ENCODE measurements at places on chromosomes 4 and X. TPM values are rescaled to one million over a fixed set of nuclear protein-coding genes. Genes with fewer than 3 reads are reported as not detected.

The LRPAP1 gene
- 40.4 TPM for polyA plus RNA-seq

DNA sequence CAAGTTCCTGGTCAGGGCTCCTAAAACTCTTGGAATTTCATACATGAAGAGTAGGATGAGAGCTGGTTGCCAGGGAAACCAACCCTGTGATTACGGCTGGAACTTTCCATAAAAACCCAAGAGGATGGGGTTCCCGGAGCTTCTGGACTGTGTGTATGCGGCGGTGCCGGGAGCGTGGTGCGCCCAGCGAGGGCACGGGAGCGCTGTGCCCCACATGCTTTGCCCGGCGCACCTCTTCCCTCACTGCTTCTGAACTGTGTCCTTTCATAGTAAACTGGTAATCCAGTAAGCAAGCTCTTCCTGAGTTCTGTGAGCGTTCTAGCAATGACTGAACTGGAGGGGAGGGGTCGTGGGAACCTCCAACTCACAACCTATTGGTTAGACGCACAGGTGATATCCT is 152.6 kb downstream of the AFAP1 start:
- no peak overlapping the region for H3K4me3 ChIP-seq
- no peaks in the 10 kb centered on the region for H3K4me1 ChIP-seq
- no peak for DNase-seq
- no peaks in the 10 kb centered on the region for H3K27me3 ChIP-seq

- H3K4me1 ChIP-seq: no peaks in the 10 kb centered on the region
- no peak overlapping the region for H3K27ac ChIP-seq
- DNase-seq: no peak
- no peak overlapping the region for H3K4me3 ChIP-seq
- H3K36me3 ChIP-seq: no peaks in the 10 kb centered on the region
- no peaks in the 10 kb centered on the region for H3K27me3 ChIP-seq
These were observed 56.5 kb downstream of the BMPR1B start for GRCh38 chr4:94814237-94814636.

- no peaks in the 10 kb centered on the region for H3K27me3 ChIP-seq
- peaks cover 37% of the 10 kb centered on the region for H3K4me1 ChIP-seq
- DNase-seq: no peak
- no peaks in the 10 kb centered on the region for H3K36me3 ChIP-seq
- no peak overlapping the region for H3K4me3 ChIP-seq
These were observed 43.6 kb downstream of the RBM47 start for GRCh38 chr4:40586034-40586433.

The EMCN gene
- polyA plus RNA-seq: 17.4 TPM

GRCh38 chr4:40656201-40656863 is 26.7 kb upstream of the RBM47 start:
- no peak for DNase-seq
- no peaks in the 10 kb centered on the region for H3K4me1 ChIP-seq
- H3K36me3 ChIP-seq: no peaks in the 10 kb centered on the region
- no peak overlapping the region for H3K27ac ChIP-seq
- no peak overlapping the region for H3K4me3 ChIP-seq
- no peaks in the 10 kb centered on the region for H3K27me3 ChIP-seq

GRCh38 chrX:68363984-68364383 is 69.3 kb downstream of the OPHN1 start:
- peaks cover 3% of the 10 kb centered on the region for H3K27me3 ChIP-seq
- H3K4me1 ChIP-seq: no peaks in the 10 kb centered on the region
- no peak overlapping the region for H3K27ac ChIP-seq
- H3K36me3 ChIP-seq: no peaks in the 10 kb centered on the region
- H3K4me3 ChIP-seq: no peak overlapping the region

DNA sequence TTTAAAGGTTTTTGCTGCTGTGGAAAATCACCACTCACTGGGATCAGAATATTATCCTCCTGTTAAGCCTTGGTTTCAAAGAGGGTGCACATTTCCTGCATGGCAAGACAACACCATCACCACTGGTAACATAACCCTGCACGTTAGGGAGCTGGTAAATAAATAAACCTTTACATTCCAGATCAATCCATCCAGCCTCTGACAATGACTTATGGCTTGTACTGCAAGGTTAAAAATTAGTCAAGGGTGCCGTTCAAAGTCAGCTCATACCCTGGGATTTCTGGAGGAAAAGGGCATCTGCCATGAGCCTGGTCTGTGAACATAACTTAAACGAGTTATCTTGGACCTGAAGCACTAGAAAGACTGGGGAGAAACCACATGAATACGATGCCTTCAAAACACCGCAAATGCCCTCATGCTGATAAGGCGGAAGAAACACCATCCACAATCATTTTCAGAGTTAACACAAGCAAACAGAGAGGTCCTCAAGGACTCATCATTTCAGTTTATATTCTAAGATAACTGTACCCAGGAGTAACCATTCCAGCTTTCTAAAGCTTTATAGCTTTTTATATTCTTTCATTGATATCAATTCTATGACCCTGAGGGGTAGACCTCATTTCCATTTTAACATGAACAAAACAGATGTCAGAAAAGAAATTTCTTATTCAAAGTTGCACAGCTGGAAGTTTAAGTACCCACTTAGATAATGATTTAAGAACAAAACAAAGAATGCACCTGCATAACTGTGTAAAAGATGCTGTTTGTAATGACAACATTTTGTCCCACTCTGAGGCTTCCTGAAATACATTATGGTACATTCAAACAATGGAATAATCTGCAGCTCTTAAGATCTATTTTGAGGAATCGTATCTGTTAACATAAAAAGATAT is 103.1 kb downstream of the NPNT start:
- H3K4me1 ChIP-seq: no peaks in the 10 kb centered on the region
- H3K27me3 ChIP-seq: no peaks in the 10 kb centered on the region
- H3K36me3 ChIP-seq: no peaks in the 10 kb centered on the region
- H3K4me3 ChIP-seq: no peak overlapping the region

DNA sequence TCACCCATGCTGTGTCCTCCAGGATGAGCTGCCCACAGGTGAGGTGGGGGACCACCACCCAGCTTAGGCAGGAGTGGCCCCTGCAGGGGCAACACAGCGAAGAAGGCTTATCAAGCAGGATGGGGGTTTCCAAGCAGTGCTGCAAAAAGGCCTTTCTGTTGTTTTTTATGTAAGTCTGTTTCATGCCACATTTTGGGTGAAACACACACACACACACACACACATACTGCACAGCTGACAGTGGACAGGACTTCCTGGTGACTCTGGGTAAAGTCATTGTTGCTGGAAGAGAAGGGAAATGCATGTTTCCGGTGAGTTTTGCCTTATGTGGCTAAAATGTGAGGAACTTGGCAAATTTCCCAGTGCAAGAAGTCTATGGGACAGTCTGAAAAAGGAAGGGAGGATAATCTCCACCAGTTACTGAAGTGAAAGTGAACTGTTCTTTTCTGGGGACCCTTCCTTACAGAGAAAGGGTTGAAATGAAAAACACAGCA is 119.2 kb downstream of the IRF2 start:
- peaks cover 9% of the 10 kb centered on the region for H3K4me1 ChIP-seq
- H3K27ac ChIP-seq: no peak overlapping the region
- peak; percentile 88 for DNase-seq
- H3K36me3 ChIP-seq: no peaks in the 10 kb centered on the region
- H3K27me3 ChIP-seq: no peaks in the 10 kb centered on the region

DNA sequence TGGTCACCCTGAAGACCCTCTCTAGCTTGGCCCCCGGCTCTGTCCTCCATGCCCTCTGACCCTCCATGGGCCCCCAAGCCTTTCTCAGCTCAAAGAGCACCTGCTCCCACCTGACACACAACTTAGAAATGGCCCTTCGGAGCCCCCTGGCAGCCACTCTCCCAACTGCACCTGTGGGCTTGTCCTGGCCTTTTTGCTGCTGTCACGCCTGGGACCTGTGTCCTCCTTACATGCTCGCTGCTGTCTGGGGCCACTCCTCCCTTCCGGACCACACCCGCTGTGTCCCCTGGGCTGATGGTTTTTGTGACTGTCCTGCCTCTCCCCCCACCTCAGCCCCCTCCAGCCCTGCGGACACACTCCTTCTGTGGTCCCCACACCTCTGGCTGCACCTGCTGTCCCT is 106.2 kb upstream of the AFAP1 start:
- H3K27me3 ChIP-seq: no peaks in the 10 kb centered on the region
- peaks cover 11% of the 10 kb centered on the region for H3K4me1 ChIP-seq
- no peak overlapping the region for H3K4me3 ChIP-seq

GRCh38 chrX:145881175-145881995 is 63.8 kb downstream of the SLITRK2 start:
- H3K27me3 ChIP-seq: peaks cover 3% of the 10 kb centered on the region
- H3K4me1 ChIP-seq: no peaks in the 10 kb centered on the region
- no peak for DNase-seq

The TRIM2 gene
- polyA plus RNA-seq: 11.9 TPM

DNA sequence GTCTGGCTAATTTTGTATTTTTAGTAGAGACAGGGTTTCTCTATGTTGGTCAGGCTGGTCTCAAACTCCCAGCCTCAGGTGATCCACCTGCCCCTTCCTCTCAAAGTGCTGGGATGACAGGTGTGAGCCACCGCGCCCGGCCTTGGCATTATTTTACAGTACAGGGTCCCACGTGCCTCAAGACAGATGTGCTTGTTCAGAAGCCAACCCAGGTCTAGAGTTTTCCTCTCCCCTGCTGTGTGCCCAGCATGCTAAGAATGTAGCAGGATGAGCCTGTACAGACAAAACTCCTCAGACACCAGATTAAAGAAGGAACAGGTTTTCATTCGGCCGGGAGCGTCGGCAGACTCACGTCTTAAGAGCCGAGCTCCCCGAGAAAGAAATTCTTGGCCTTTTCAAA is 42.2 kb downstream of the CRLF2 start:
- DNase-seq: no peak
- no peak overlapping the region for H3K4me3 ChIP-seq
- no peaks in the 10 kb centered on the region for H3K4me1 ChIP-seq
- no peak overlapping the region for H3K27ac ChIP-seq
- peaks cover 6% of the 10 kb centered on the region for H3K27me3 ChIP-seq

DNA sequence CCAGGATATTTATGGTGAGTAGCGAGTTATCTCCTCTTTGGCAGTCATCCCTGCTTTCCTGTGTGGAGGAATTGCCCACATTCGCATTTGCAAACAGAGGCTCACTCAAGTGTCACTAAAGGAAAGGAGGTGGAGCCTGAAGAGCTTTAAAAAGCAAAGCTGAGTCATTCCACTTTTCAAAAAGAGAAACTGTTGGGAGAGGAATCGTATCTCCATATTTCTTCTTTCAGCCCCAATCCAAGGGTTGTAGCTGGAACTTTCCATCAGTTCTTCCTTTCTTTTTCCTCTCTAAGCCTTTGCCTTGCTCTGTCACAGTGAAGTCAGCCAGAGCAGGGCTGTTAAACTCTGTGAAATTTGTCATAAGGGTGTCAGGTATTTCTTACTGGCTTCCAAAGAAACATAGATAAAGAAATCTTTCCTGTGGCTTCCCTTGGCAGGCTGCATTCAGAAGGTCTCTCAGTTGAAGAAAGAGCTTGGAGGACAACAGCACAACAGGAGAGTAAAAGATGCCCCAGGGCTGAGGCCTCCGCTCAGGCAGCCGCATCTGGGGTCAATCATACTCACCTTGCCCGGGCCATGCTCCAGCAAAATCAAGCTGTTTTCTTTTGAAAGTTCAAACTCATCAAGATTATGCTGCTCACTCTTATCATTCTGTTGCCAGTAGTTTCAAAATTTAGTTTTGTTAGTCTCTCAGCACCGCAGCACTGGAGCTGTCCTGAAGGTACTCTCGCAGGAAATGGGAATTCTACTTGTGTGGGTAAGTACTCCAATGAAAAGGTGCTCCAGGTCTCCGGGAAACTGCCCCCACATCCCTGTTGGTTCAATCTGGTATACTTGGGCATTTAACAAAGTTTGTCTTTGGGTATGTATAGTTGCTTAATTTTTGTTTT is at the start of gene EGF:
Gene EGF, plus strand, starts transcription at position 178 of the 890 bp plus-strand sequence. Its CDS starts 453 bp downstream, at position 631.
- no peak within 1 kb of the TSS for H3K27ac ChIP-seq
- H3K4me3 ChIP-seq: peak within 1 kb of the TSS; percentile 21
- no peak for DNase-seq
- no peaks in the 10 kb centered on the region for H3K36me3 ChIP-seq
- no peaks in the 10 kb centered on the region for H3K27me3 ChIP-seq

The FABP2 gene
- not detected for polyA plus RNA-seq

DNA sequence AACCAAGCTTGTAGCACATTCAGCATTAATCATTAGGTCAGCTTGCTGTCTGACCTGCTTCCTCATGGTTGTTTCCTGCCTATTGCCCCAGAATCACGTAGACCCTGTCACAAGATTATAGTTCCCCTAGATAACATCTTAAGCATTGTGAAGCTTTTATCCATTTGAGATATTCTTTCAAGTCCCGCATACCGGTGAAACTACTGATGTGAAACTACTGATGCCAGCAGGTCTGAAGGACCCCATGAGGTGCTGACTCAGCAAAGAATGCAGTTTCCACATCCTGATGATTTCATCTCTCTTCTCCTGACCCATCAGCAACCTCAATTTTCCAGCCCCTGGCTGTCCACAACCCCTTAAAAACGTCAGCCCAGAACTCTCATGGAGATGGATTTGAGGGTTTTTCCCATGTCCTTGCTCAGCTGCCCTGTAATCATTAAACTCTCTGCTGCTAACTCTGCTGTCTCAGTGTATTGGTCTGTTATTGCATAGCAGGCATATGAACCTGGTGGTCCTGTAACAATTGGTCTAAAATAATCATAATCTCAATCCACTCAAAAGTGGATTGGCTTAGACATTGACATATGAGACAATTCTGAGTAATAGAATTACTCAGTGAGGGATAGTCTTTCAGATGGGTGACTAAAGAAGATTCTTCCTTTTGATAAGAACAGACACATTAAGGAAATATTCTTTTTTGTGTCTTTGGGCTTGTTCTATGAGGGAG is 26.3 kb upstream of the UBA6 start:
- H3K36me3 ChIP-seq: no peaks in the 10 kb centered on the region
- DNase-seq: no peak
- H3K27ac ChIP-seq: no peak overlapping the region
- no peaks in the 10 kb centered on the region for H3K27me3 ChIP-seq
- H3K4me1 ChIP-seq: no peaks in the 10 kb centered on the region
- no peak overlapping the region for H3K4me3 ChIP-seq

DNA sequence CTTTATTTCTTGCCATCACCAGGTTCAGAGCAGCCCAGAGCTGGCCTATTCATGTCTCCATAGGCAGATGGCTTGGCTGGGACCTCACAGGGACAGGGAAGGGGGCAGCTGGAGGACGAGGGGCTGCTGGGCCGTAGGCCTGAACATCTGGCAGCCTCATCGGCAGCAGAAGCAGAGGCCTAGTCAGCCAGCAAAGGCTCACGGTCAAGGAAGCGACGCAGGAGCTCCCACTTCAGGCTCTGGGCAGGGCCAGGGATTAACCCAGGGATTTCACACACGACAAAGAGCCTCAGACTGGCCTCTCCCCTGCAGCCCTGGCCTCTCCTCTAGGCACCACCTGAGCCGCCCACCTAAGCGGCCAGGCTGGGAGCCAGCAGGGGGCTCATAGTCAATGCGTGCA is 46.0 kb upstream of the MAN2B2 start:
- no peaks in the 10 kb centered on the region for H3K27me3 ChIP-seq
- no peaks in the 10 kb centered on the region for H3K36me3 ChIP-seq
- H3K4me3 ChIP-seq: no peak overlapping the region

- peaks cover 33% of the 10 kb centered on the region for H3K4me1 ChIP-seq
- H3K27ac ChIP-seq: peak overlapping the region; percentile 2
- no peaks in the 10 kb centered on the region for H3K27me3 ChIP-seq
- H3K4me3 ChIP-seq: no peak overlapping the region
- no peaks in the 10 kb centered on the region for H3K36me3 ChIP-seq
- DNase-seq: no peak
These were observed 36.8 kb downstream of the FABP2 start for GRCh38 chr4:119284876-119285780.

Measured in adrenal gland (tissue), 19 donors.